ENCODE measurements at places on chromosomes 6 and 20.
A peak's percentile ranks its signal among the peaks of the same experiment; 100 is the strongest.

DNA sequence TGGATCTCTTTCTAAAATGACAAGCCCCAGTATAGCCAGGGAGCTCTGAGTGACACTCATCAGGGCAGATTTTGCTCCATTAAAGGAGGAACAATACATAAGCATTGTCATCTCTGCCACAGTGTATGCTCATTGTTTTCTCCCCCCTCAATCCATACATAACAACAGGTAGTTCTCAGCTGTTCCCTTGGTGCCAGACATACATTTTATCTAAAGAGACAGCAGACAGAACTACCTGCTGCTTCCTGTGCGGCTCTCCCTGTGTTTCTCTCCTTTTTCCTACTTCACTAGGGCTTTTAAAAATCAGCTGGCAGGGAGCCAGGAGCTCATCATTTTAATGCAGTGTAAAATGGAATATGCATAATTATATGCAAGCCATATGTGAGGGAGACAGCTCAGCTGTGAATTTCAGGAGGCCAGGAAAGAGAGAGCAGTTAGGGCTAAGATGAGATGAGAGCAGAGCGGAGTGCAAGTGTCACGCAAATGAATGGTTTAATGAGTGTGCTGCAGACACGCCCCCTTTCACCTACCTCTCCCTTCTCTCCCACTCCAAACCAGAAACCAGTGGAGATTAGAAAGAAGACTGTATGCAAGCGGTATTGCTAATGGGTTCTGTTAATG, 96.0 kb downstream of the SOBP start:
- no peak for DNase-seq

DNA sequence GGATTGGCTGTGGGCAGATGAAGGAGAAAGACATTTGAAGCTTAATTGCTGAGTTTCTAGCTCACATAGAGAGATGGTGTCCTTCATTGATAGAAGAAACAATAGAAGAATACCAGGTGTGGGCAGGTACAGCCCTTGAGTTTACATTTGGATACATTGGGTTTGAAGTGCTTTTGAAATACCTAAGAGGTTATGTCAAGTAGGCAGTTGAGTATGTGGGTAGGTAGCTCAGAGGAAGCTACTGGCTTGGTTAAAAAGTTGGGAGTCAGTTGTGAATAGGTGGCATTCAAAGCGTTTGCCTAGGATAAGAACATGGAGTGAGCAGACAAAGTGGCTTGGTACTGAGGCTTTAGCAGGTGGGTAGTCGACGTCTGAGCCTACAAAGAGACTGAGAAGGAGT, 25.0 kb downstream of the NDUFAF5 start:
- DNase-seq = no peak

- DNase-seq = no peak
Observed at GRCh38 chr6:144753023-144753705, 468.0 kb downstream of the UTRN start.

- DNase-seq = peak; percentile 64
Observed at GRCh38 chr20:46200582-46201570, 82.8 kb downstream of the CD40 start.

DNA sequence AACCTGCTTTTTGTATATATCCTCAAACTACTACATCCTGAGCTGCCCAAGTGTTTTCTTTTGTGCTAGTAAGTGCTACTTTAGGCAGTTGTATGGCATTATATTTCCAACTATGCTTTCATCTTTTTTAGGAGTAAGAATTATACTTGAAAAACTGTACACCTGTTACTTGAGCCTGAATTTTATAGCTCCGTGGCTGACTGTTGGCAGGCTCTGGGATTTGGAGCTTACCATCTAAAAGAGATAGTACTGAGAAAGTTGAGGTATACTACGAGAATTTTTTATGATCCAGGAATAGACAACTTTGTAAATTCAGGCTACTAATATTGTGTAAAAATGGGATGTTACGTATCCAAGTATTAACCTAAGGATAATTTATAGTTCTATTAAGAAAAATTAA, 32.4 kb downstream of the RNF217 start:
- DNase-seq = no peak

GRCh38 chr6:88304520-88304919, 138.4 kb upstream of the CNR1 start:
- DNase-seq = no peak

DNA sequence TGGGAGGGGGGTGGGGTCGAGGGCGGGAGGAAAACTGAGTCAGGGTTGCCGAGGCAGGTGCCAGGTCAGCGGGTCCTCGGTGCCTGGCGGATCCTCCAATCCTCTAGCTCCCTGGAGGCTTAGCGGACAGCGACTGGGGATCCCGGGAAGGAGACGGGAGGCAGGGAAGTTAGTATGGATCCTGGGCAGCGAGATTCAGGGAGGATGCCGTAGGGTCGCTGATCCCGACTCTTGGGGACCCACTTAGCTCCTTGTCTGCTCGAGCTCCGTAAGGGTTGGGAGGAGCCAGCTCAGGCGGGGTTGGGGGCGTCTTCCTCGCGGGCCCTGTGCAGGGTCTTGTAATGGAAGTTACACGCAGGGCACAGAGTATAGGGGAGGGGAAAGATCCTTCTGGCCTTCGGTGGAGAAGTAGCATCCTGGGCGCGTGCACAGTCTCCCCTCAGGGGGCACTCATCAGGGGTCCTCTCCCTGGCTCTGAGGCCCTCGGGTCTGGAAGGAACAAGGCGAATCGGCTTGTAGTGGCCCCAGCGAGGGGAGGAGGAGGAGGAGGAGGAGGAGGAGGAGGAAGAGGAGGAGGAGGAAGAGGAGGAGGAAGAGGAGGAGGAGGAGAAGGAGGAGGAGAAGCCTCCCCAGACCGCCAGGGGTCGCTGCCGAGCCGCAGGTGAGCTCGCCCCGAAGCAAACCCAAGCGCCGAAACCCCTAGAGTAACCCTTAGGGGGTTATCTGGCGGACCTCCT, 6.4 kb upstream of the SLC12A5 start:
- peak; percentile 42 for DNase-seq

GRCh38 chr6:26300828-26301227, 64.2 kb upstream of the BTN3A2 start:
- DNase-seq = no peak

GRCh38 chr20:15364781-15365180, 1027.4 kb upstream of the FLRT3 start:
- no peak for DNase-seq

GRCh38 chr6:135941275-135942025, 89.9 kb downstream of the PDE7B start:
- no peak for DNase-seq

- no peak for DNase-seq
Observed at GRCh38 chr6:45432977-45433376, 55.2 kb upstream of the SUPT3H start.

- no peak for DNase-seq
Observed at GRCh38 chr20:13008761-13009681, at the start of gene SPTLC3. SPTLC3 (plus strand) TSS chr20:13008972; CDS start chr20:13009268, 296 bp downstream.

GRCh38 chr20:44080646-44081267, 106.2 kb downstream of the JPH2 start:
- DNase-seq = peak; percentile 67

- DNase-seq = no peak
Observed at GRCh38 chr6:17491416-17492142, 98.2 kb downstream of the CAP2 start.

DNA sequence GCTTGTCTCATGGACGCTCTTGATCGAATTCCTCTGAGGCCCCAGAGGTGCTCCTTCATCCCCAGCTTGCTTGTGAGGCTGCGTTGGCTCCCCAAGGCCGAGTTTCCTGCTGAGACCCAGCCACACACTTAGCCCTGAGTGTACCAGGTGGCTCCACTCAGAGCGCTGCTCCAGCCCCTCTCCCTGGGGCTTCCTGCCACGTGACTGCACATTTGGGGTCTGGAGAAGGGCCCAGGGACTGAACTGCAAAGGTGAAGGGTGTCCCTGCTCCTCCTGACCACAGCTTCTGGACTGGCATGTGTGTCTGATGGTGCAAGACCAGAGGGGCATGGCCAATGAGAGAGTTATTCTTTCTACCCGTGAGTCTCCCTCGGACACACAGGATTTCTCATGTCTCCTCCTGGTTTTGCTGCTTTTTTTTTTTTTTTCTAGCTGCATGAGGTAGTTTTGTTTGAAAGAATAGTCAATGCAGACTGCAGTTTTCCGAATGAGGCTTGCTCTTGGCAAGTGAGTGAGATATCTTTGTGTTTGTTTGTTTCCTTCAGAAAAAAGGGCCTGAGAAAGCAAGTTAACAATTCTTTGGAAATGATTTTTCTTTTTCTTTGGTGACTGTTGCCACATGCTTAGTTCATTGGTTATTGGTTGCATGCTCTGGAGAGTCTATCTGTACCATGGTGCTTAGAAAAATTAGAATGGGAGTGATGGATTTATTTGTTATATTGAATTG, 3.1 kb upstream of the ZNF831 start:
- DNase-seq = no peak

- no peak for DNase-seq
Observed at GRCh38 chr20:33017542-33017941, 10.0 kb downstream of the BPIFB2 start.

GRCh38 chr6:140809694-140810101, 1323.0 kb upstream of the GJE1 start:
- DNase-seq = no peak

DNA sequence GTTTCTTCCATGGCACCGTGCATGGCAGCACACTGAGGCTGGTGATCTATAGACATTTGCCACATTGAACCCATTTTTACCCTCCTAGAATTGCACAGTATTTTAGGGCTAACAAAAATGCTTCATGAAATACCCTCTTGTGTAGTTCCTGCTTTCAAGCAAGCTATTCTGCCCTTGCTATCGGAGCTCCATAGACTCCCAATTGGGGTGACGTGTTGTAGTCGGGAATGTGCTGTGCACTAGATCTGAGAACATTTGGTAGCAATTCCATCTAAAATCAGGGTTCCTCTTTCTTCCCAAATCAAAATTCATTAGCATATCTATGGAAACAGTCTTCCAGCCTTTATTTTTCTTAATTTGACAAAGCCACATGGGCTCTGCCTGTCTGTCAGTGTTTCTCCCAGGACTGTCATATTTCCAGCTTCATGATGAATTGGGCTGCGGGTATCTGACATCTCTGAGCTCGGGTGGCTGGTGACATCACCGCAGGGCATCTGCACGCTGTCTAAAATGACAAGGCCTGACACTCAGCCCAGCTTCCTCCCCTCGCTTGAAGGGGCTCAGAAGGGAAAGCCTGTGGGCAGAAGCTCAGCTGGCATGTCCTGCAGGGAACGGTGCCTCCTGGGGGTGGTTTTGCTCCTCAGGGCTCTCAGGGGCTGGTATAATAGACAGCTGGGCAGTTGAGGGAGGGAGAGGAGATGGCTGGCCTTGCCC, 406.4 kb downstream of the QKI start:
- DNase-seq = no peak

DNA sequence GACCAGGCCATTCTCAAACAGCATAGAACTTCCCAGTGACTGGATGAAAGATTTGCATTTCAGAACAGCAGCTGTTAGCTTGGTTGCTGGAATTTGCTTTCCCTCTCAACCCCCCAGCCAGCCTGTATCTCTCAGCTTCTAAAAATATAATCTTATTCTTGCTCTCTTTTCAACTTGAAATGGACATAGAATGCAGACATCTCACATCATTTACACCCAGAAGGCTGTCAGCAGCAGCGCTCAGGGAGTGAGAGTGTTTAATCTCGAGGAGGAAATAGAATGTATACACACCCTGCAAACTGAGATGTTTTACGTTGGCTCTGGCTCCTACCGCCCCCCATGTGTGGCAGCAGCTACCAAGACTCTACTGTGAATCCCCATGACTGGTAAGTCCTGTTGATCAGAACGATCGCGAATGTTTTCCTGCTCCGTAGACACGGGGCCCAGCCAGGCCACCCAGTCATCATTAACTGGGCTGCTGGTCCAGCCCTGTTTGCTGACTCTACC, 163.4 kb upstream of the SLC24A3 start:
- no peak for DNase-seq

GRCh38 chr6:121274666-121275295, 59.5 kb downstream of the TBC1D32 start:
- no peak for DNase-seq

GRCh38 chr6:15628499-15629131, 34.2 kb downstream of the DTNBP1 start:
- no peak for DNase-seq

DNA sequence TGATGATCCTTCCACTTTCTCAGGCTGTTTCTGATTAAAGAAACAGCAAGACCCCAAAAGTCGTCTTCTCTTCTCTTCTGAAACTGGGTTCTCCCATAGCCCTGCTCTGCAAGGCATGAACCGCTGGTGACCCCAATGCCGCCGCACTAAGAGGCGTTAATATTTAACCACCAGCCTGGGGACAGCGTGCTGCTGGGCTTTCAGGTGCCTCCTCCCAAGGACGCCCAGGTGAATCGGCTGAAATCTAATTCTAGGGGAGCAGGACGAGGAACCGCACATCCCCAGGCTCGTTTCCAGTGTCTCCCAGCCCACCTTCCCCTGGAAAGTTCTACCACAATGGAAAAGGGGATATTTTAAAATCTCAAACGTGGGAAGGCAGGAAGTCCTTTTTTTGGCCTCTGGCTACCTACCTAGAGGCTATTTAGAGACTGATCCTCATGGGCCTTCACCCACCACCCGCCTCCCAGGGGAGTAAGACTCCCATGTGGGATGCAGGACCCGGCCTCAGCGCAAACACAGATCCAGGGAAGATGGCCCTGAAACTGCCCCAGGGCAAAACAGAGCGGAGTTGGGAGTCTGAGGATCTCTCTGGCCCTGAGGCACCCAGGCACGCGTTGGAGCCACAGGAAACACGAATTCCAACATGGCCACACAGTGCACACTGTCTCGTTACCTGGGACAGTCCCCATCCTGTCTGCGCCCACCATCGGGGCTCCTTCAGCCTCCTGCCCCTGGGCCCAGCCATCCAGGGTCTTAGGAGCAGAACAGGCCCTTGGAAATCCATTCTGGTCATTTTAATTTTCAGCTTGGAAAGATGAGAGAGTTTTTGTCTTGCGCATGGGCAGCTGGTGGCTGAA, 56.2 kb downstream of the BMP7 start:
- DNase-seq = no peak

DNA sequence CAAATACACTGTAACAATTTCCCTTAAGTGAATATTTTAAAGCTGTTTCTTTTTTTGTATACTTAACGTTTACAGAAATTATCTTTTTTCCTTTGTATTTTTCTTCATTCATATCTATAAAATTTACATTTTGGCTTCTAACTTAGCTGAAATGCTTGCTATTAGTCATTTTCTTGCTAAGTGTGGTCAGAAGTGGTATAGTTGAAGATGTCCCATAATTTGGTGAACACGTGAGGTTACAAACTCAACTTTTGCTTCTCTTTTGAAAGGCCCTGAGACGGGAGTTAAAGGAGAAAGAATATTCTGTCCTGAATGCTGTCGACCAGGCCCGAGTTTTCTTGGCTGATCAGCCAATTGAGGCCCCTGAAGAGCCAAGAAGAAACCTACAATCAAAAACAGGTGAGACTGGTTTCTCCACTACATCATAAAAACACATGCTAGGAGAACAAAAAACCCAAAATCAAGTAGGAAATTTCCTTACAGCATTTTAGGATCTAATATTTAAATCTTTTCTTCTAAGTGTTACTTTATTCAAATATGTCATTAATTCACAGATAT, 445.0 kb downstream of the UTRN start:
- DNase-seq = no peak

- DNase-seq = no peak
Observed at GRCh38 chr6:10417681-10418104, 2.8 kb upstream of the TFAP2A start.

- DNase-seq = no peak
Observed at GRCh38 chr6:136092897-136093296, 157.2 kb downstream of the MTFR2 start.

GRCh38 chr6:49806145-49806544, 19.1 kb upstream of the PGK2 start:
- DNase-seq = no peak

GRCh38 chr6:159213405-159213804, 44.2 kb downstream of the FNDC1 start:
- no peak for DNase-seq

All from hippocampal formation (tissue), 2 donors.